Sciatic nerve (tissue), 2 donors: ENCODE measurements at places on chromosomes 2 and 18.

GRCh38 chr2:132790207-132790785 is 120.3 kb upstream of the LYPD1 start:
- no peak for DNase-seq

GRCh38 chr2:63569740-63570139 is 18.5 kb downstream of the WDPCP start:
- no peak for DNase-seq

DNA sequence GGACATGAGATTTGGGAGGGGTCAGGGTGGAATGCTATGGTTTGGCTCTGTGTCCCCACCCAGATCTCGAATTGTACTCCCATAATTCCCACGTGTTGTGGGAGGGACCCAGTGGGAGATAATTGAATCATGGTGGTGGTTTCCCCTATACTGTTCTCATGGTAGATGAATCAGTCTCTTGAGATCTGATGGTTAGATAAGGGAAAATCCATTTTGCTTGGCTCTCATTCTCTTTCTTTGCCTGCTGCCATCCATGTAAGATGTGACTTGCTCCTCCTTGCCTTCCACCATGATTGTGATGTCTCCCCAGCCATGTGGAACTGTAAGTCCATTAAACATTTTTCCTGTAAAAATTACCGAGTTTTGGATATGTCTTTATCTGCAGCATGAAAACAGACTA is 80.9 kb upstream of the GALNT5 start:
- no peak for DNase-seq

DNA sequence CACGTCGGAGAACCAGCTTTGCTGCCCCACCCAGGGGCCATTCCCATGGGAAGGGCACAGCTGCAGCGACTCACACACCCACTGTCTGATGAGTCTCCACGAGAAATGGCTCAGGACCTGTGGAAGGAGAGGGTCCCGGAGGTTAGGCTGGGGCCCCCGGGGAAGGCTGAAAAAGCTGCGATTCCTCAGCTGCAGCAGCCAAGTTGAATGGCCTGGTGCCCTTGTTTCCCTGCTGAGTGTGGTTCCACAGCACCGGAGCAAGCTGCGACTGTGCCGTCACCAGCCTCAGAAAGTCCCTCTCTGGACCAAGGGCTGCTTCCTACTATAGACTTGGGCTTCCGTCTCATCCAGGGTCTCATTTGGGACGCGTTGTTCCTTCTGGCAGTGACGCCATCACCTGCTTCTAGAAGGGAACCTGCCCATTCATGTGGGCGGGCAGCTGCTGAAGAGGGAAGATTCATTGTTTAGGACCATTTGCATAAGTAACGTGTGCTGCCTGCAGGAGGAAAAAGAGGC is 180.2 kb downstream of the INHBB start:
- DNase-seq, result no peak

GRCh38 chr18:24190590-24190989 is 51.7 kb downstream of the CABYR start:
- DNase-seq, result no peak

GRCh38 chr2:127153691-127154158 is 46.8 kb upstream of the BIN1 start:
- peak; percentile 58 for DNase-seq

DNA sequence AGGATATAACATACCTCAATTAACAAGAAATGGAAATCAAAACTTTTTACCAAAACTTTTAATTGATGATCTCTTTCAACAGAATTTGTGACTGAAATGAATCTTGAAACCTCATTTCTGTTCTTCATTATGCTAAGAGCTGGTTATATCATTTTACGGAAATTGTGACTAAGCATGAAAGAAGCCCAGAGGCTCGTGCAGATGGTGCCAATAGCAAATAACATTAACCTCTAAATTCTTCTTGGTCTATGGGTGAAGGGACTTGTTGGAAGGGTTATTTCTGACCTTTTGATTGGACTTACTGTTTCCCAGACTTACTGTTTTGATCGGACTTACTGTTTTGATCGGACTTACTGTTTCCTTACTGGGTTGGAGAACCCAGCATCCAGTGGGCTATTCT is 435.6 kb downstream of the TDRD15 start:
- no peak for DNase-seq

GRCh38 chr18:53785811-53786210 is 438.7 kb downstream of the MBD2 start:
- DNase-seq, result no peak

DNA sequence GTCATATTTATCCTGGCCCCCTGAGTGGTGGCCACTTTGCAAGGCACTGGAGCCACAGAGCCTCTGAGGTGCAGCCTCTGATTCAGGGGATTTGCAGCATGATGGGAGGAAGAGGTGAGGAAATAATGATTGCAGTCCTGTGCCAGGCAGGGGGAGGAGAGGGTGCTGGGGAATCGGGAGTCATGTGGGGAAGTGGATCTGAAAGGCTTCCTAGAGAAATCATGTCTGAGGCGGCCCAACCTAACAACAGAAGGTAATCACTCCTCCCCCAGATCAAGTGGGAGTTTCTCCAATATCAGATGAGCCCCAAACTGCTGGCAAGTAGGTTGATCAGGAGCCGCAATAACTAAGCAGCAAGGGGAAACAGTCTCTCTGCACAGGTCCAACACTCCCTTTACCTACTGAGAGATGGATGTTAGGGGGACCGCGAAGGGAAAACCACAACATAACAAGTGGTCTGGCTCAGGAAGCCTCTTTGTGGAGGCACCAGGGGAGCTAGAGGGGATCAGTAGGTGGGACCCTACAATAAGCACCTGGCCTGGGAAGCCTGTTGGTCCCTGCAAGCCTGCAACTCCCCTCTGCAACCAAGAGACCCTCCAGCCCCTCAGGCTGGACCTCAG is 71.8 kb upstream of the NPAS2 start:
- DNase-seq, result no peak

- no peak for DNase-seq
Observed at GRCh38 chr2:217905896-217906295, 96.9 kb downstream of the TNS1 start.

GRCh38 chr2:157290525-157290924 is 33.0 kb downstream of the GALNT5 start:
- DNase-seq, result no peak

- no peak for DNase-seq
Observed at GRCh38 chr2:138237667-138238384, 263.7 kb upstream of the SPOPL start.

- DNase-seq, result no peak
Observed at GRCh38 chr2:33069894-33070651, 123.3 kb downstream of the LTBP1 start.

DNA sequence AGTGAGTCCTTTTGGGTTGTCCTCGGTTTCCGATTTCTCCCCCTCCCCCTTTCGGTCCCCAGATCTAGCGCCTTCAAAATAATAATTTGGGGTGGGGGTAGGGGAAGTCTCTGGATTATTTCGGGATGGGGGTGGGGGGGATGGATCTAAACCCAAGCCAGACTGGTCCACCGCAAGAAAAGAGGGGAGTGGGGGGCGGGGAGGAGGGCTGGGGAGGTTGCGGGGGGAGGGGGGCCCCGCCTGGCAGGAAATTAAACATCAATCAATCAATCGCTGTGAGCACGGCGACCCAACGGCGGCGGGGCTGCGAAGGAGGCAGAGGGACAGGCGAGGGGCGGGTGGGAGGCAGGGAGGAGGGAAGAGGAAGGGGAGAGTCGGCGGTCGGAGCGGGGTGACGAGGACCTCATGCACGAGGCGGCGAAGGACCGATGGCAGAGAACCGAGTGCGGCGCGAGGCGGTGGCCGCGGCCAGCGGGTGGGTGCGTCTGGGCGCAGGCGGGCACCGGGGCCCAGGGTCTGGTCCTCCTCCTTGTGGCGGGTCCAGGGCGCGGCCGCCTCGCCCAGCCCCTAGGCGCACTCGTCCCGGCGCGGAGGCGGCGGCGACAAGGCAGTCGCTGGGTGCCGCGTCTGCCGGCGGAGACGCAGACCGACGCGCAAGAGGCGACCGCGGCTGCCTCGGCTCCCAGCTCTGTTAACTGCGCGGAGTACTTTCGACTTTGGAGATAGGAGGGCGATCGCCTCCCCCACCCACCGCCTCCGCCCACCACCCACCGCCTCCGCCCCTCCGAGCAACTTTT is 468 bp upstream of the SATB2 start:
- DNase-seq, result no peak

GRCh38 chr2:240997856-240998705 is at the start of gene SNED1:
TSS of gene SNED1 (plus strand) at chr2:240998618. CDS start at chr2:240998838, 220 bp downstream.
- DNase-seq, result peak; percentile 93

GRCh38 chr2:27716301-27717069 is 52.8 kb downstream of the SLC4A1AP start:
- DNase-seq, result no peak

DNA sequence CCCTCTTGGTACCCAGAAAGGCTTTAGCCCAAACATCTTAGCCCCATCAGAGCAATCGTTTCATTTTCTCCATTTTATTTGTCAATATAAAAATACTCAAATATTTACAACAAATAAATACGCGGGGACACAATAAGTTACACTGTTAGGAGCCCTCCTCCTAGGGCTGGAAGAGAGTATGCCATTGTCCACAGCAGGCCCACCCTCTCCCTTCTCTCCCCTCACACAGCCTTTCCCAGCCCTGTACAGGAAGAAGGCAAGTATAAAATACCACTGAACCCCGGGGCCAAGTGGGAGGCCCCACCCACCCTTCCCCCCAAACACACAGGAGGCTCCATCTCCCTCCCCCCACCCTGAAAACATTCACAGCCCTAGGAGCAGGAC is 1.9 kb upstream of the ANKRD39 start:
- no peak for DNase-seq

- DNase-seq, result no peak
Observed at GRCh38 chr2:129240061-129240460, 739.4 kb upstream of the RAB6C start.

DNA sequence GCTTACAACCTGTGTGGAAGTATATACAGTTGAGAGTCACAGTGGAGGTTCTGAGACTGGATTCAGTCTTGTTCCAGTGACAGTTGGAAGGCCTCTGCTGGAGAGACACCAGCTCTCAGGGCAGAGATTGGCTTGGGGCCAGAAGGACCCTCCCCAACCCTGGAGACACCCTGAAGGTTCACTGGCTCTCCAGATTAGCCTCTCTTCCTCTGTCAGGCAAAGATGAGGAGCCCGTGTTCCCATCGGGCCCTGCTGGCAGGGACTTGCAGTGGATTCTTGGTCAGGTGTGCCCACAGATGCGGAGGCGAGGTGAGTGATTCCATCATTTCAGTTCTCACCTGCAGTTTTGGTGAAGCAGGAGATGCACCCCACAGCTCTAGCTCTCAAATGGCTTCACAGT is 78.6 kb downstream of the FAM210A start:
- no peak for DNase-seq

DNA sequence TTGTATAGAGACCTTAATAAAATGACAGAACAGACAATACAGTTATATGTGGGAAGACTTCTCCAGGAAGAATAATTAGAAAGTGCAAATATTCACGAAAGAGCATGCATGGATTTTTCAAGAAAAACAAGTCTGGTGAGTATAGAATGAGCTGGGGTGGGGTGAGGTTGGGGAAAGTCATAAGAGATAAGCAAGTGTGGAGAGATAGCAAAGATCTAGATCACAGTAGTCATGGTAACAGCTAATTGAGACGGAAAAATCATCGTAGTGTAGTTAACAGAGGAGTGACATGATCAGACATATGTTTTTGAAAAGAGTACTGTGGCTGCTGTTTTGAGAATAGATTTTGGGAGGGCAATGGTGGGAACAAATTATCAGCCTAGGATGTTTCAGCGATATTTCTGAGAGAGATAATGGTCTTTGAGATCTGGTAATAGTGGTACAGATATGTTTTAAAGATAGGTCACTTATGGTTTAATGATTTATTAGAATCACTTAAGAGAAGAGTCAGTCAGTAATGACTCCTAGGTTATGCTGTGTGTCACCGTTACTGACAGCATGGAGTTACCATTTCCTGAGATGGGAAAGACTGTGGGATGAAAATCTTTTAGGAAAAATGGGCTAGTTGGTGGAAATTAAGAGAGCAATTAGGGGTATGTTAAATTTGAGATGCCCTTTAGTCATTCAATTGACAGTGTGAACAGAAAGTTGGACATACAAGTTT is 248.5 kb upstream of the SLC8A1 start:
- DNase-seq, result no peak

DNA sequence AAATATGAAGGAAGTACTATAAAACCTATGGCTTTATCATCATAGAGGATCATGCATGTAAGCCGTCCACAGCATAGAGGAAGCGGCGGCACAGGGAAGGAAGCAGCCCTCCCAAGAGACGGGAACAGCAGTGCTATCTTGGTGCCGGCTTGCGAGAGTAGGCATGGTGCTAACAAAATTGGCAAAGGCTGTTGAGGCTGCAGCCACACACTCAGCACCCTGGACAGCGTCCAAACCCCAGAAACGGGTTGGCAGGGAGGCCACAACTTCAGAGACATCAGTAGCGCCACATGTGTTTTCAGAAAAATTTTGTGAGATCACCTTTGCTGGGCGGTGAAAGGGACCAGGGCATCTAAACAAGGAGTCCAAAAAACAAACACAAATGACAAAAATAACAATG is 37.7 kb downstream of the NETO1 start:
- no peak for DNase-seq

GRCh38 chr2:68371581-68371980 is 6.5 kb downstream of the PLEK start:
- no peak for DNase-seq

DNA sequence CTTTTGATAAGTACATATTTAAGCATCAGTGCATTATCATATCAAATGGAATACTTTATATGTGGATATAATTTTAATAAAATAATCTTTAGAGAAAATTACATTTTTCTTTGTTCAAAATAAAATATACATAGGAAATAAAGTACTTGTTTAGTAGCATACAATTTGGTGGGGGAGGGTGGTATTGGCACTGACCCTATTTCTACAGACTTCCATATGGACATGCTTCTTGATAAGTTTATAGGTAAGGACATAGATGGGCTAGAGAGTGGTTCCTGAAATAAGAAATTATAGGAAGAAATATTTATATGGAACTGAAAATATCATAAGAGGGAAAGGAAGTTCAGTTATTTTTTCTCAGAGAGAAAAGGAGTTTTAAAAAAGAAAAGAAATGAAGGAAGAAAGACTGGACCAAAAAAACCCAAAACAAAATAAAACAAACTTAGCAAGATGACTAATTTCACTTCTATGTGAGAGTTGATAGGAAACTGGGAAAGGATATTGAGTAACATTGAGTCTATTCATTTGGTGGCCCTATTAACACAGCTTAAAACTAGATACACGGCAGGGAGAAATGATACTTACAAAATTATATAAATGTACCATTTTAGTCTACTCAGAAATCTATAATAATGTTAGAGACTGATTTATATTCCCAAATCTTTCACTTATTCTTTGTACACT is 505.9 kb downstream of the ERBB4 start:
- no peak for DNase-seq

- no peak for DNase-seq
Observed at GRCh38 chr2:185472574-185472973, 266.0 kb upstream of the FSIP2 start.

DNA sequence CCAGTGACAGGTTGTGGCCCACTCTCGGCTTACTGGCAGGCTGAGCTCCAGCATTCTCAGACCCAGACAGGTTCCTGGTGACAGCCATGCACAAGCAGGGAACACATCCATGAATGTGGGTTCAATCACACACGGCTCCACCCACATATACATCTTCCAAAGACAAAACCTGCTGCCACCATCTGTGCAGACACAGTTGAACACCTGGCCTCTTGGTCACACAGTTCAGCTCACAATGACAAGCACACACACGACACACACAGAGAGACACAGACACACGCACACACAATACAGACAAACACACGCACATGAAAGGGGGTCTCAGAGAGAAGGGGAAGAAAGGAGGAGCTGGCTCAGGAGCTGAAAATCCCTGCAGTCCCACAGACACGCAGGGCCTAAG is 32.1 kb upstream of the PTMA start:
- no peak for DNase-seq

GRCh38 chr2:189014449-189015138 is 40.4 kb downstream of the COL3A1 start:
- no peak for DNase-seq
